ENCODE measurements at places on chromosomes 4 and X. TPM values are rescaled to one million over a fixed set of nuclear protein-coding genes. Genes with fewer than 3 reads are reported as not detected.

The NPY5R gene
- total RNA-seq: not detected

The ENPEP gene
- not detected for total RNA-seq

GRCh38 chrX:80266287-80266686, 154.0 kb upstream of the TENT5D start:
- DNase-seq: no peak

DNA sequence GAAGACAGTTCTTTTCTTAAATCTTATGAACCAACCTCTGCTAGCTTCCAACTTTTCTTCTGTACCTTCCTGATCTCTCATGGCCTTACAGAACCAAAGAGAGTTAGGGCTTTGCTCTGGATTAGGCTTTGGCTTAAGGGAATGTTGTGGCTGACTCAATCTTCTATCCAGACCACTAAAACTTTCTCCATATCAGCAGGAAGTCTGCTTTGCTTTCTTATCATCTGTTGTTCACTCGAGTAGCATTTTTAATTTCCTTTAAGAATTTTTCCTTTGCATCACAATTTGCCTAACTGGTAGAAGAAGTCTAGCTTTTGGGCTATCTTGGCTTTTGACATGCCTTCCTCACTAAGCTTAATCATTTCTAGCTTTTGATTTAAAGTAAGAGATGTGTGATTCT, 167.0 kb downstream of the TBCK start:
- no peak for DNase-seq

GRCh38 chr4:8086783-8087445, 71.7 kb downstream of the ABLIM2 start:
- DNase-seq: no peak

GRCh38 chr4:168758351-168758876, 251.6 kb downstream of the CBR4 start:
- DNase-seq: peak; percentile 22

The SHROOM4 gene
- total RNA-seq: 0.12 TPM

DNA sequence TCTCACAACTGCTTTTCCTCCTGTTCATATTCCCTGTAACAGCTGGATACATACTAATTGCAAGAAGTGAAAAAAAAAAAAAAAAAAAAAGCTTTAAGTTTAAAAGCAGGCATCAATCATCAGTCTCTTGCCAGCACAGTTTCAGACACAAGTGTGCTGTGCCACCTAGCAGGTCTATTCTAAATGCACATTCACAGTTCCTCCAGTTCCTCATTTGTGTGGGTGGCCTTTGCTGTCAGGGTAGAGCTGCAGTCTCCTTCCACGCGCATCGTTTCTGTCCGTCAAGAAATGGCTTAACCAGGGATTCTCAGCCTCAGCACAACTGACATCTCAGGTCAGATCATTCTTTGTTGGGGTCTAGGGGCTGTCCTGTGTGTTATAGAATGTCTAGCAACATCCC, 61.6 kb downstream of the SCML1 start:
- no peak for DNase-seq

DNA sequence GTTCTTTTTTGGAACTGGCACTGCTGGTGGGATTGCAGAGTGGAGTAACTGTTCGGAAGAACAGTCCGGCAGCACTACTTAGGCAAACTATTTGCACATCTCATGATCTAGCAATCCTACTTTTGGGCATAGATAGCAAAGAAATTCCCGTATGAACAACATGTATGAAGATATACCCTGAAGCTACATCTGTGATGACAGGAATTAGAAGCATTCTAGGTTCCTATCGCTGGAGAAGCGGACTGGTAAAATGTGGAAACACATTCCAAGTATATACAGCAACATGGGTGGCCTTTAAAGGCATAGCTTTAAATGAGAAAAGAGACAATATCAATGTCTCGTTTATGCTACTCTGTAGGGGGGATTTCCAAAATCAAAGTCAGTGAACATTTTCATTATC, 3.1 kb downstream of the DCAF16 start:
- peak; percentile 18 for DNase-seq

The MAPK10 gene
- 4.7 TPM for total RNA-seq

DNA sequence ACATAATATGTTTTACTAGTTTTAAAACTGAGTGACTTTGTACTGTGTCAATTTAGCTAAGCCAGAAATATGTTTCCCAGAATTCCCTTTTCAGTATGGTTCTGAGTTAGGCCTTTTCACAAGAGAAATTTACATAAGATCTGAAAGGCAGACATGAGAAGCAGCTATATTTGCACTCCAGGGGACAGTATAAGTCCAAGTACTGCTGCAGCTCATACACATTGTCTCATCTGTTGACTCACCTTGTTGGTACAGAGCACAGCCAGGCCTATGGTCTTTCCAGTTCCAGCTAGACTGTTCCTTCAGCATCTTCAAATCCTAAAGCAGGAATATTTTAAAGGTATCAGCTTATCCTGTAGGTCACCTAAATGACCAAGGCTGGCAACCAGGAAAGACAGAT, 53.5 kb downstream of the BMP3 start:
- peak; percentile 59 for DNase-seq

GRCh38 chrX:9927698-9928482, 39.3 kb upstream of the CLDN34 start:
- no peak for DNase-seq

DNA sequence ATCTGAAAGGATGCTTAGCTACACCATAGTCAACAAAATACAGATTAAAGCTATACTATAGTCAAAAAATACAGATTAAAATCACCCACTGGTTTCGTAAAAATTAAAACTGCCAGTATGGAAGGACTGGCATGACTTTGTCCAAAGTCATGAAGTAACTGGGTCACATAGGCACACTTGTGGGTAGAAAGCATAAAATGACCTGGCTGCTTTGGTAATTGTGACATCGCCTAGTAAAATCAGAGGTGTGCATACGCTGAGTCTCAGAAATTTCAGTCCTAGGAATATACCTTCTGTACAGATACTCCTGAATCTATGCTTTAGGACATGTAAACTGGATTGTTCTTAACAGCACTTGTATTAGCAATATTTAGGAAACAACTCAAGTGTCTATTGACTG, 28.1 kb downstream of the CLNK start:
- DNase-seq: no peak

Data from MCF 10A (cell line).